Activated T-helper 1 cell treated with Interleukin-2 at 50 U/mL for 16 hours (primary cell): ENCODE measurements at places on chromosomes 1 and 21.

GRCh38 chr1:229364207-229365065 lies 21.6 kb upstream of the CCSAP start:
- DNase-seq, result no peak

DNA sequence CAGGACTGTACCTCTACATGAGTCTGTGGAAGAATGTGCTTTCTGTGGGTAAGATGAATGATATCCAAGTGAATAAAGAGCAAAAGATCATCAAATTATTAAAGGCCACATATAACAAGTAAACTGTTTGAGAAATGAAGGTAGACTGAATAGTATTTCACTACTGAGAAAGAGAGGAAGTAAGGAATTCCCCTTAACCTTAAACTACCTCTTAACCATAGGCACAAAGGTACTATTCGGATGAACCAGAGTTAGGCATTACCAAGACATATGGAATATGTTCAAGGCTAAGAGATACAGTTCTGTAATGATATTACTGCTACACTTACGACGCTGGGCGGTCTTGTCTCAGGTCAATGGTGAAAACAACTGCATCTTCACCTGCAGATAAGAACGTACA lies 25.5 kb downstream of the DCAF8 start:
- DNase-seq, result no peak

DNA sequence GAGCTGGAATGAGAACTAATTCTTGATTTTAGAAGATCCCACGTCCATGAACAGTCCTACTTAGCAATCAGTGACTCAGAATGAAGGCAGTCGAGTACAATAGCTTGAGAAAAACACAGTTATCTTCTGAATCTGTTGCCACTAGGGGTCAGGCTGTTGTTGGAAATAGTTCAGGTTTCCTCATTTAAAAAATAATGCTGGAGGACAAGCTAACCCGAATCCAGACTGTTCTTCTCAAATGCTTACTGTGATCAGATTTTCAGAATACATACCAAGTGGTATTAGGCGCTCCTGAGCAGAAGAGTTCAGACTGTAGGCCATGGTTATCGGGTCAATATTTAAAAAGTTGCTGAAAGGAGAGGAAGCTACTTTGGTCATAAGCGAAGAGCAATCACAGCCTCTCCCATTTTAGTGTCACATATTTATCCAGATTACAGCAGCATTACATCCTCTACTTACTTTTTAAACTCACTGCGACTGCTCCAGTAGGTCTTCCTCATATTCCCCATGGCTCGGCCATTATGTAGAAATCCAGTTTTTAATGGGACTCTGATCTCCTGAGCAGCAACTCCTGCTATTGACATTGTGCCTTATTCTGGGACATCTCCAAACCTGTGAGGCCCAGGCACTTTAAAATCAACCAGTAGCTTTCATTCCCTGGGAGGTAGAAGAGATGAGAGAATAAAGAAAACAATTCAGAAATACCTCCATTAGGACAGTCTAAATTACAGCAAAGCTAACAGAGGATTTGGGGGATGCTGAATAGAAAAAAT lies 10.9 kb downstream of the ERRFI1 start:
- DNase-seq, result no peak

DNA sequence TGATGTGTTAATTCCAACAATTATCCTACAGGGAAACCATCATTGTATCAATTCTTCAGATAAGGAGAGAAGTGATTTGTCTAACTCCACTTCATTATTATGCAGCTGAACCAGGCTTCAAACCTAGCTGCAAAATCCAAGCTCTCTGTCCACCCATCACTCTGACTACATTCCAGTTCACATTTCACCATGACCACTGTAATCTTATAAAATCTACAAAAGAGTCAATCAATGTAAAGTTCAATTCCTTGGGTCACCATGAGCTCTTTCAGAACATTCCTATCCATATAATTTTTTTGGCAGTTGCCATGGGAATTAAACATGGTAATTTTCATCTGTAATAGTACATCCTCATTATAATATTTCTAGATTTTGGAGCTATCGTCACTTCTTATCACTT lies 100.9 kb downstream of the PLPPR5 start:
- DNase-seq, result no peak

GRCh38 chr1:210001751-210002150 lies 63.7 kb downstream of the SYT14 start:
- no peak for DNase-seq

DNA sequence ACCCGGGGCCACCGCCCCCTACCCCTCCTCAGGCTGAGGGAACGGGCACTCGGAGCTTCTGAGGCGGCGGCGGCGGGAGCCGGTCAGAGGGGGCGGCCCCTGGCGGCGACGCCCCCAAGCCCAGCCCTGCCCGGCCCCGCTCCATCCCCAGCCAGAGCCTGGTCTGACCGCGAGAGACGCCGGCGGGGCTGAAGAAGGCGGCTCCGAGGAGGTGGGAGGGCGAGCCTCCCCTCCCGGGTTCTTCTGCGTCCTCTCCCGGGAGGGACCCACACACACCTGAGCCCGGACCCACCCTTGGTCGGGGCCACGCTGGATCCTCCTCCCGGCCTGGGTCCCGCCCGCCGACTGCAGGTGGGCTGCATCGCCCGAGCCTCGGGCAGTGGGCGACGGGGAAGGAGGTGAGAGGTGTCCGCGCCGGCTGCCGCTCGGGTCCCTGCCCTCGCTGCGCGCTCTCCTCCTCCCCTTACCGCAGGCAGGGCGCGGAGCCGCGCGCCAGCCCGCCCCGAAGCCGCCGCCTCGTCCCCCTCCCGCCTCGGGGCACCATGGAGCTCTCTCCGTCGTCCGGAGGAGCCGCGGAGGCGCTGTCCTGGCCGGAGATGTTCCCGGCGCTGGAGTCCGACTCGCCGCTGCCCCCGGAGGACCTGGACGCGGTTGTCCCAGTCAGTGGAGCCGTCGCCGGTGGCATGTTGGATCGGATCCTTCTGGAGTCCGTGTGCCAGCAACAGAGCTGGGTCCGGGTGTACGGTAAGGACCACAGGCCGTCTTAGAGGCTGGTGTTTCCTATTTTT lies at the start of gene RASAL2:
TSS of gene RASAL2 (plus strand) at position 154 of the 788 bp plus-strand sequence. CDS start at position 543, 389 bp downstream.
- no peak for DNase-seq

DNA sequence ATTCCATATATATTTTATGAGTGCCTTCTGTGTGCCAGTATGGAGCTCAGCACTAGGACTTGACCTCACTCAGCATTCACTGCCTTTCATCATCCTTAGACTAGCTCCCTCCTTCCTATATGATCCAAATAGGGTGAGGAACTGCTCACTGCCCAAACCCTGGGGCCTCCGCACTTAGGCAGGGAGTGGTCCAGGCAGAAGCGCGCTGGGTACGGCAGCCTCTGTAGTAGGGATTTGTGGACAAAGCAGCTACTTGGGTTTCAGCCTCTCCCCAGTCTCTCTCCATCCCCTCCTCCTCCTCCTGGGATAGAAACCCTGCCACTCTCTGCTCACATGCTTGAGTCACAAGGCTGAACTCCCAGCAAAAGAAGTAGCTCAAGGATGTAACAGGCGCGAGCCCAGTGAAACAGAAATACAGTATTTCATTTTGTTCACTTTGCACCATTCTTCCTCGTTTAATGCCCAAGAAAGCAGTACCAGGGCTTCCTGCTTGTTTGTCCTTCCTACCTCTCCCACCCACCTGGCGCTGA lies 32.9 kb downstream of the PLEKHA6 start:
- no peak for DNase-seq

DNA sequence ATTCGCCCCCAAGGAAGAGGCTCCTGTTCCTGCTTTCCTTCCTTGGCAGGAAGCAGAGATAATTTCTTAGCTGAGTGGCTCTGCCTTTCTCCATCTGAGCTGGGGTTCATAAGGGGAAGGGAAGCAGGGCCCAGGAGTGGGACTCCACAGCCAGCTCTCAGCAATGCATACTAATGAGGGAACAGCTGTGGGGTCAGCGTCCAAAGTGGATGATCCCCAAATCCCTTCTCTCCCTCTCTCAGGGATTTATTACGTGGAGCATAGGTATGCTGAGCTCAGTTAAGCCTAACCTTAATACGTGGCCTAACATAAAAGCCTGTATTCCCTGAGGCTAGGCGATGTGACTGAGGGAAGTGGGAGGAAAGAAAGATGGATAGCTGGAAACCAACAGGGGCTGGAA lies 87.3 kb upstream of the CTTNBP2NL start:
- DNase-seq, result no peak

DNA sequence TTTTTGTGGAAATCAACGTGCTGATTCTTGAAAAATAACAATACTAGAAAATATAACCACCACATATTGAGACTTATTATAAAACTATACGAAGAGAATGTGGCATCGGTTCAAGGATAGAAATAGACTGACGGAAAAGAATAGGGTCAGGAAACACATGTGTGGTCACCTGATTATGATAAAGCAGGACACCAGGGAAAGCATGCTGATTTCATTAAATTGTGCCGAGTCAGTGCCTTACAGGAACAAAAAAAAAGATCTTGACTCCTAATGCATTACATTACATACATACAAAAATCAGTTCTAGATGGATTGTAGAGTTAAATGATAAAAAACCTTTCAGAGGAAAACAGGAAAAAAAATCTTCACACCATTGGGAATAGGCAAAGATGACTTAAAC lies 43.5 kb upstream of the SERPINC1 start:
- no peak for DNase-seq

GRCh38 chr1:108038653-108039236 lies 73.8 kb upstream of the VAV3 start:
- DNase-seq, result no peak

GRCh38 chr21:46135782-46136395 lies 19.5 kb downstream of the FTCD start:
- no peak for DNase-seq

DNA sequence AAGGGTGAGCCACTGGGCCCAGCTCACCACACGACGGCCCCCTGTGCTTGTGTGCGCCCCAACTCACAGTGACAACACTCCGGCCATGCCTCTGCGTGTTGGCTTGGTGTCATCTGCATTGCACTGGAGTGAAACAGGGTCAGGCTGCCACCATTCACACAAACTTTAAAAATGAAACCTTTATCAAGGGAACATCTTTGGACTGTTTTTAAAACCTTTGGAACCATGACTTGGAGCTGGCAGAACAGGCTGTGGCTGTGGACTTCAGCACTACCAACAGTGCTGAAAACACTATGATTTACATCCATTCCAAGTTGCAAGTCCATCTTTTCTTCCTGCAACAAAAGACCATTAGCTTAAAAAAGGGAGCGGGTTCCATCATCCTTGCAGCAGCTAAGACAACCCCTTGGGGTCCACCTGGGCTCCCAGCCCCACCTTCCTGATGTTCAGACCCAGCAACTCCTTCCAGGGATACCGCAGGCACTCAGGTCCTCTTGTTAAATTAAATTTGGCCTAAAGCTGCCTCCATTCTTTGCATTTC lies 25.6 kb downstream of the POFUT2 start:
- no peak for DNase-seq

- DNase-seq, result peak; percentile 28
Measured at GRCh38 chr21:43866659-43867331, 1.8 kb downstream of the AGPAT3 start.

DNA sequence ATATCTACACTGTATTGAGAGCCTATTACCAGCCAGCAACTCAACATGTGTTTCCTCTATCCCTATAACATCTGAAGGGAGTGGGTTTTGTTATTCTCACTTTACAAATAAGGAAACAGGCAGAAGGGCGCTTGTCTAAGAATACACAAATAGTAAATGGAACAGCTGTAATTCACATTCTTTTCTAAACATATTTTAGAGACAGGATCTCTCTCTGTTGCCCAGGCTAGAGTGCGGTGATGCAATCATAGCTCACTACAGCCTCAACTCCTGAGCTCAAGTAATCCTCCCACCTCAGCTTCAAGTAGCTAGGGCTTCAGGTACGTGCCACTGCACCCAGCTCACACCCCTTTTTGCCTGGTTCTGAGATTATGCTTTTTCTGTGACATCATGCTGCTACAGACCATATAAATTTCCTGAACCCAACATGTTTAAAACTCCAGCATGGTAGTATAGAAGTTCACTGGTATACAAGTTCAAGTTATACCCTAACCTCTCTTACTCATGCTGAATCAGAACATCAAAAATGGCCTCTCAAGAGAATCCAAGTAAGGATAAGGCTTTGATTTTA lies 8.6 kb upstream of the TACSTD2 start:
- no peak for DNase-seq

DNA sequence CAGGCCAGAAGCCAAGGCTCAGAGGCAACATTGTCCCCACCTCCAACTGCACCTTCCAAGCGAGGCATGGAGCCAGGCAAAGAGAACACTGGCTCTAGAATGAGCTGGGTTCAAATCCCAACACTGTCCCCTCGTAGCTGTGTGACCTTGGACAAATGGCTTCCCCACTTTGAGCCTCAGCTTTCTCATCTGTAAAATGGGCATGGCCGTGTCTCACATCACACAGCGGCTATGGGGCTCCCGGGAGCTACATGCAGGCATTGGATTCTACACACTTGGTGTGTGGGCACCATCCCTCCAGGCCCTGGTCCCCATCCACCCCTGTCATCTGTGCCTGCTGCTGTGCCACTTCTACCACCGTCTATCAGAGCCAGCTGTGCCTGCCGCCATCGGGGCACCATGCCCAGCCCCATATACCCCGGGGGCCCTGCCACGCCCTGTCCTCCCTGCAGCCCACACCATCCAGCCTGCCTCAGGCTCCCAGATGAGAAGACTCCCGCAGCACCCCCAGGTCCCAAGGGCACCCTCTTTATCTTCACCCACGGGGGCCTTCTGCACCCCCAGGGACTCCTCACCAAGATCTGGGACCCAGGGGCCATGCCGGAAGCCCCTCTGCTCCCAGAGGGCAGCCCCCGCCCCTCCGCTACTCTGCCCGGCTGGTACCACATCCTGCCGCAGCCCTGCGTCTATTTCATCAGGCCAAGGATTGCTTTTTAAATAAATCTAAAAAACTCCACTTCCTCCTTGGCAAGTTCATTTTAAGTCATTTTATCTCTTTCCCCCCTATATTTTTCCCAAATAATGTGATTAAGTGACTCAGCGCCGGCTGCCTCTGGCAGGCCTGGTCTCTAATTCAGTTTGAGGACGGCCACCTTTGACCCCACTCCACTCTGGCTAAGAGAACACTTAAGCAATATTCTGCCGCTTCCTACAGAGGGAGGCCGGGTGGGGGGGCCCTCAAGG lies 107.8 kb upstream of the TARDBP start:
- DNase-seq, result peak; percentile 14

DNA sequence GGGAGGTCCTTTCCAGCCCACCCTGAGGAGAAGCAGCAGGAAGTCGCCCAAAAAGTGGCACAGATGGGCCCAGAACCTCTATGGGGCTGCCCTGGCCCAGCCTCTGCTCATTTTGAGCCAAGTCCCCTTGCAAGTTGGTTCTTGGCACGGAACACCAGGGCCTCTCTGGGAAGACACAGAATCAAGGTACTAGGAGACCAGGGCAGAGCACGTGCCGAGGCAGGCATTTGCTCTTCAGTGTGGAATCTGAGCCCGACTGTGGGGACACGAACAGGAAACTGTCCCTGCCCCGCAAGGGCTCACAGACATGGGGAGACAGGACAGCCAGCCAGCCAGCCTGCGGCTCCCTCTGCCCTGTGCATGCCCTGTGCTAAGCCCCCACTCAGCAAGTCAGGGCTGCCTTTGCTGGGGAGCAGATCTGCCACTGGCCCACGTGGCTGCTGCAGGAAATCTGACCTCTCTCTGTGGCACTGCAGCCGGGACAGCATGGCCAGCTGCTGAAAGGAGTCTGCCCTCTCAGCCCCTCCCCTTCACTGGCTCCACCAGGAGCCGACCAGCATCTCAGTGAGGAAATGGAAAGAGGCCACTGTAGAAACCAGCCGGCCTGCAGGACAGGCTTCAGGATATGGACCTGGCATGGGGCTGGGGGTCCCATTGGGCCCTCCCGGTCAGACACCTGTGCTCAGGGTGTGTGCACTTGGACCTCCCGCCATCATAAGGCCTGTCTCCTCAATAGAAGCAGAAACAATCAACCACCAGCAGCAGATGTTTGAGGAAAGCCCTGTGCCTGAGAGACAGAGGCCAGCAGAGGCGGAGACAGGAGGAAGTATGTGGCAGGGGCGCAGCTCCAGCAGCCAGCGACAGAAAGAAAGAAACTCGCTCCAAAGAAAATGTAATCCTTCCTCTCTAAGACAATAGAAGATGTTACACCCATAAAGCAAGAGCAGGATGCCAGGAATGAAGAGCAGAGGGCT lies 3.7 kb downstream of the ARHGEF16 start:
- DNase-seq, result no peak
